ENCODE measurements at places on chromosomes 3 and 15.

DNA sequence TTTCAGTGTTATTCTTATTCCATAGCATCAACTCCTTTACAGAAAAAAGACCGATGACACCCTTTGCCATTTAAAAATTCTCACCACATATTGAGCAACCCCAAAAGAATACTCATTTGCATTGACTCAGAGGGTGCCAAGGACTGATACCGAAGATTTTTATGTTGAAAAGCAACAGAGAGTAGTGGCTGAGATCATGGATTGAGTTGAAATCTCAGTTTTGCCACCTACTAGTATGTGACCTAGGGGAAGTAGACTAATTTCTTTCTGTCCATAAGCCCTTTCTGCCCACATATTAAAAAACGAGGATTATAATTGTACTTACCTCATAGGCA is 313.9 kb upstream of the SATB1 start:
- no peak for DNase-seq

- no peak for DNase-seq
Observed at GRCh38 chr15:39770748-39771689, 11.6 kb downstream of the FSIP1 start.

DNA sequence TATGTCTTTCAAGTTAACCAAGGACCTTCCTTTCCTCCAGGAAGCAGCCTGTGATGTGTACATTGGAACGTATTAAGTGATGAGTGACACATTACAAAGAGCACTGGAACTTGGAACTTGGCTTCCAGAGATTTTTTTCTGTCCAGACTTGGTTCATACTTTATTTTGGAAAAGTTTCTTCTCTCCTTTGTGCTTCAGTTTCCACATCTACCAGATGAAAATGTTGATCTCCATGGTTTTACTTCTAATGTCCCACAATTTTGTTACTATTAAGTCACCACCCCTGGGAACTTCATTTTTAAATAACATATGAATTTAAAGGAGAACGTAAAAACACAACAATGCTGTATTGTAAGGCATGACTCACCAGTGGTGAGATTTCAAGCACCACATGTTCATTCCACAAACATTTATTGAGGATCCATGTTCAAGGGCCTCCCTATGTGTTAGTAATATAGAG is 290.7 kb upstream of the LMCD1 start:
- no peak for DNase-seq

DNA sequence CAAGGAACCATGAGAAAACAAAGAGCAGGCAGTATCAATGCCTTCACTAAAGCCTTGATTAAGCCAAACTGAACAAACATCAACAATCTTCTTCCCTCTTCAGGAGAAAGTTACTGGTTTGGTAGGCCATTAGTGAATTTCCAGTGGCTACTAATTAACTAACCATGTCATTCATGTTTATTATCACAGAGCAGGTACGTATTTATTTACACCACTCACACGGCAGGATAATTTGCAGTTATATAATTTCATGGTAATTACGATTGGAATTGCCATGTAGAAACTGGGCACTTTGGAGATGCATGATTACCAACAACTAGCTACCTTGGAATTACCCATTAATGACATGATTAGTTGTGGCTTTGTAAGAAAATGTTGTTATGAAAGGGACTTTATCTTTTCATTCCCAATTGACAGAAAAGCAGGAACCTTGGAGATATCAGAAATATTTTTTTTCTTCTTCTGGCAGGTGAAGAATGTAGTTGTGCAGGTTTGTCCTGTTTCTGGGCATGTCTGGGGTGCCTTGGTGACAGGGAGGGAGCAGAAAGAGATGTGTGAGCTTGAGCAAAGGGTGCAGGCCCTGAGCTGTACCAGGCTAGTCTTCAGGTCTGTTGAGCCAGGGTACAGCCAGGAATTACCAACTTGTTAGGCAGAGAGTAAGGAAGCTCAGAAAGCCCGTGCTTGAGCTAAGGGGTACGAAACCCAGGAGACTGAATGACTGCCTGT is 310.7 kb downstream of the RORA start:
- DNase-seq = no peak

- no peak for DNase-seq
Observed at GRCh38 chr3:170323331-170323730, 34.2 kb upstream of the SKIL start.

DNA sequence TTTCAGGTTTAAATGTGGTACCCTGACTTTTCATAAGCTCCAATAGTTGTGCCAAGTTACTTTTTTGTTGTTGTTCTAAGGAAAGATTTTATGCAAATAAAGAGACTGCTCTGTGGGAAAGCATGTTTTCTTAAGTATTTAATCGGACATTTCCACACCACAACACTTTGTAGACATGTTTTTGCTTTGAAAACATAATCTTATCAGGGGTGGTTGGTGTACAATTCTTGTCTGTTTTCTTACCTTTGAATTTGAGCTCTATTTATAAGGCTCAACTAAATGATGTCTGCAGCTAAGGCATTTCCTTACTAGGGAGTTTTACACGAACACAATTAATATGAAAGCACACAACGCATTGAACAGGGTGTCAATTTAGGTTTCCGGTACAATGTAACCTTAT is 81.5 kb upstream of the CDIN1 start:
- no peak for DNase-seq

DNA sequence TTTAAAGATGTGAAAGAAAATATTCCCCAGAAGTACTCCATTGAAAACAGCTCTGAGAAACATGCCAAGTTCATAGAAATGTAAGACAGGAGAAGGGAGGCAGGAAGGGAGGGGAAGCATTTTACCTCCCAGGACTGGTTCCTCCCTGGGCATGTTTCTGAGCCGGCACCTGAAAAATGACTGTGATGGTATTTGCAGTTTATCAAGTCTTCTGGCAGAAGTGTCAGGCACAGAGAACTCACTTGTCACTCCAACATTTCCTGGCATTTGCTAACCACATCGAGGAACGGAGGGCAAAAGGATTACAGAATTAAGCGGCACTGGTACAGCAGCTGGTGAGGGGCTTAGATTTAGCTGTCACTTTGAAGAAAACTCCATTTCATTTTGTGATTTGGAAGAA is 1054.0 kb downstream of the TUSC7 start:
- no peak for DNase-seq

DNA sequence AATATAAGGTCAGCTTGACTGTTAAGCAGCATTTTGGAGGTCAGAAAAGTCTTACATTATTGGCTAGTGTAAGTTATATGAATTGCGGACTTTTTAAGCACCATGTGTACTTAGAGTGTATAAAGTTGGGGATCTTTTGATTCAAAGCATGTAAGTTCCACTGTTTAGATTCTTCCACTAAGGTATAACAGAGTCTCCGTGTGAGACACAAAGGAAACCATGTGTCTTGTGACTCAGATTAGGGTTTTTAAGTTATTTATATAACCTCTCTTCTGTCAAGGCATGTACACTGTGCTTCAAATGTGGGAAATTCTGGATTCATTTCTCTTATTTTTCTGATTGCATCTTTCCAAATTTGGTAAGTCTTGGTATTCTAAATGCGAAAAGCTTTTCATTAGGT is 143.5 kb upstream of the SOX2 start:
- no peak for DNase-seq
